ENCODE measurements at places on chromosomes 3 and 15.

DNA sequence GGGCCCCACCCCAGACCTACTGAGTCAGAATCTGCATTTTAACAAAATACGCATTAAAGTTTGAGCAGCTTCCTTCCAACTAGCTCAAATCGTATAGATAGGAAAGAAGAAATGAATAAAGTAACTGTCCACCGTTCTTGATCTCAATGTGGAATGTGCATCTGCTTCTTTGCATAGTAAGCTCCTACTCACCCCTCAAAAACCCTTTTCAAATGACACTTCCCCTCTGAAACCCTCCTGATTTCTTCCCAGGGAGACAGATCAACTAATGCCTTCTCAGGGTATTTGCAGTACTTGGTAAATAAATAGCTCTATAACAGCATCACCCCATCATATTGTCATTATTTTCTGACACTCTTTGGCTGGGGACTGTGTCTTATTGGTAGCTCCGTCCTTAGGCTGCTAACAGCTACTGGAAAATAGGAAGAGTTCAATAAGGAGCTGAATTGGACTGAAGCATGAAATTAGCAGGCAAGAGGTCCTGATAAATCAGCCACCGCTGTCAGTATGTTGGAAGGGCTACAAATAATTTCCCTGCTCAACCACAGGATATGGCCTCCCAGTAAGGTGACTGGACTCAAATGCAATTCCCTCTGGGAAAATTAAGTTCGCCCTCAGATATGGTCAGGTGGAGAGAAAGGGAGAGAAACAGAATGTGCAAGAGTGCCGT lies 10.2 kb downstream of the OXTR start:
- no peak for DNase-seq

- DNase-seq, result no peak
Observed at GRCh38 chr3:113194823-113195401, 16.4 kb upstream of the BOC start.

DNA sequence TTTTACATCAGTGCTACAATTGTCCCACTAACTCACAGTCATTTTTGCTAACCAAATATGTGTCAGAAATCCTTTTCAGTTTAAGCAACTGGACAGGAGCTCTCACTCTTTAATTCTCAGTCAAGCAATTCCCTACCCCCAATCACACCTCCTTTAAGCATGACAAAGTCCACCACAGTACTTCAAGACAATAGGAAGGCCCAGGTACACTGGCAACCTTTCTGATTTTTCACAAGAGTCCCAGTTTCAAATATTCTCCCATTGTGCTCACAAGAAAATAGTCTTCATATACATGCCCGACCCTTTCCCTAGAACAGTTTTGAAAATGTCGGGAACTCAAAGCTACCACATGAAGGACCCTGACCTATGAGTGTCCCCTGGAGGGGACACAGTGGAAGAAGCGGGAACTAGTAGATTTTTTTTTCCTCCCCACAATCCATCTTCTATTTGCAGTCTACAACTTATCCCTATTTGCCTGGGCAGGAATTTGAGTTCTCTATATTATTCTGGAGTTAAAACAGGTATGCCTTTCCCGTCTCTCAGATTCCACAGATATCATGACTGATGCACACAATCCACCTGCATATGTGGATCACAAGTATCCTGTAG lies 413.5 kb downstream of the TIGIT start:
- DNase-seq, result no peak

GRCh38 chr3:20123131-20123652 lies 62.8 kb downstream of the SGO1 start:
- no peak for DNase-seq

DNA sequence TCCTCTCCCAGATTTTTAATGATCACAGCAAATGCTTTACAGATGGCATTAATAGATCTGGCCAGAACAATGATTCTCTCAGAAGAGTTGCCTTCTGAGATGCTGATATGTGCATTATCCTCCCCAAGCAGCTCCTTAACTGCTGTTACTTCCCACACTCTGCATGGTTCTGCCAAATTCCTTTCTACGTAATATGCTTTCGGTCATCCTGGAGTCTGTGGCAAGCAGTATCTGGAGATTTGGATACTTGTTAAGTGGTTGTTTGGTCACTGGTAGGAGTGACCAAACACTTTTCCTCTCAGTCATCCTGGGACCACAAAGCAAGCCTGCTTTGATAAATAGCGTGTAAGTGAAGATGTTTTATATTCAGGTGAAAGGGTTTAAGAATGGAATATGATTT lies 71.1 kb upstream of the CCNL1 start:
- no peak for DNase-seq

GRCh38 chr3:16504242-16504641 lies 9.3 kb downstream of the RFTN1 start:
- no peak for DNase-seq

- no peak for DNase-seq
Observed at GRCh38 chr15:70358871-70359647, 261.3 kb upstream of the TLE3 start.

DNA sequence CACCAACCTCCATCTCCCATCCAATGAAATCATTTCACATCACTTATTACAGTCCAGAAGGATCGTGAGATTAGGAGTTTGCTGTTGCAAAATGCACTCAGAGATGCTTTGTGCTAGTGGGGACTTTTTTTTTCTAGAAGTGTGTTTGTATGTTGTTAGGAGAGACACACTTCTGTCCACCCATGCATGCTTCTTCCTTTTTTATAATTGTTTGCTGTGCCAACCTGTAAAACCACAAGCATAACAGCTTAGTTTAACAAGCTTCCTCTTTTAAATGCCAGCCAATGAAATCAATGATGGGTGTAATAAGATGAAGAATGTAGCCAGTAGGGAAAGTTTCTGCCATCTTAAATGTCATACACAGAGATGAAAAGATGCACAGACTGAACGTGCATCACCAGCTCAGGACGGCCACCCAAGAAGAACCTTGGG lies 305.6 kb upstream of the STT3B start:
- DNase-seq, result no peak

DNA sequence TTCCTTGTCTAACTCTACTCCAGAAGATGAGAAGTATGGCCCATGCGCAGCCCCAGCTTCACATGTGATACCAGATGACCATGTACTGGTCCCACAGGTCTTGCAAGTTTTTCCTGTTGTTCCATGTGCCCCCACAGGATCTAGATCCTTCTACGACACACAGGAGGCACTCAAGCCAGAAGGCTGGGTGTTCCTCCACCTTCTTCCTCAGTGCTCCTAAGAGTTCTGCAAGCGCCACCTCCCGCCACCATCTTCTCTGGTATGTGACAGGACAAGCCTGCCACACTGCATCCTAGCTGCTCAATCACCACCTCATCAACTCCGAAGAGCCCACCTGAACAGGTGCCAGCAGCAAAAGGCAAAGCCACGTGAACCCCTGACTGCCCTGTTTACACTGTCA lies 43.1 kb downstream of the XXYLT1 start:
- no peak for DNase-seq

DNA sequence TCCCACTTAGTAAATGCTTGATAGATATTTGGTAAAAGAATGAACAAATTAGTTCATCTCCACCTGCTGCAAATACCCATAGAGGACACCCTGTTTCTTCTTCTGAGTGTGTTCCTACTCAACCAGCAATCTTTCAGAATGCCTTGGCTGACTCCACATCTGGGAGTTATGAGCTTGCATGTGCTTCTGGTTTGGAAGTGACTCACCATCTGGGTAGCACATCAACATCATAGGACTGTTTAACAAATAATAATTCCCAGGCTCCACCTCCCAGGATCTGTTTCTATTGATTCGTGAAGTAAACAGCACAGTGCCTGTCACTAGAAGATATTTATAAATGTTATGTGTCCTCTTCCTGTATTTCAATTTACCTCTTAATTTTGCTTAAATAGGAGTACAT lies 580.1 kb downstream of the ROBO2 start:
- DNase-seq, result no peak

DNA sequence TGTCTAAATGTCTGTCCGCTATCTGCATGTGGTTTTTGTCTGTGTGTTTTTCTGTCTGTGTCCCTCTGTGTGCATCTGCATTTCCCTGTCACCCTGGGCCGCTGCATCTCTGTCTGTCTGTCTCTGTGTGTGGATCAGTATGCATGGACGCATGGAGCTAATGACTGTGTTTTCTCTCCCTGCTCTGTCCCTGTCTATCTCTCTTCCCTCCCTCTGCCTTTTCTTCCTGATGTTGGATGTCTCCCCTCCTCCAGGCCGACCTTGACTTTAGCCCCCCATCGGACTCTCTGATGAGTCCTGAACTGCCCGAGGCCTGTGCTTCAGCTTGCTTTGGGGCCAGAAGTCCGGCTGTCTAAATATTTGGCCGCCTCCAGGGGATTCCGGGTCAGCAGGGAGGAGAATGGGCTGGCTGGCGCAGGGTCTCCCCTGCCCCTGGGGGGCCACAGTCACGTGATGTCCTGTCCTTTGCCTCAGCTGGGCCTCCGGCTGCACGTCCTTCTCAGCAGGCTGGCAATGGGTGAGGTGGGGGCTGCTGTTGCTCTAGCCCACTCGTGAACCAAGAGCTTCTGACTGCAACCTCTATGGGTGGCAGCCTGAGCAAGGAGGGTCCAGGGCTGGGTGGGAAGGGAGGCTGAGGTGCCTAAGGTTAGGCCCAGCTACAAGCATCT lies 3.7 kb downstream of the SLC38A3 start:
- DNase-seq, result no peak

Data from retinal pigment epithelial cell (primary cell).